Activated CD4-positive, alpha-beta T cell treated with anti-CD3 and anti-CD28 coated beads, Interleukin-2, amount 50 U/mL, for 48 hours (primary cell): ENCODE measurements at places on chromosomes 4 and X.

GRCh38 chr4:118898684-118899138, 10.1 kb downstream of the SYNPO2 start:
- no peak for DNase-seq

- DNase-seq: no peak
Measured at GRCh38 chrX:136822337-136823095, 41.8 kb upstream of the ARHGEF6 start.

- no peak for DNase-seq
Measured at GRCh38 chr4:14985161-14985560, 17.1 kb upstream of the CPEB2 start.

GRCh38 chrX:42237956-42238355, 314.6 kb upstream of the CASK start:
- DNase-seq: no peak

DNA sequence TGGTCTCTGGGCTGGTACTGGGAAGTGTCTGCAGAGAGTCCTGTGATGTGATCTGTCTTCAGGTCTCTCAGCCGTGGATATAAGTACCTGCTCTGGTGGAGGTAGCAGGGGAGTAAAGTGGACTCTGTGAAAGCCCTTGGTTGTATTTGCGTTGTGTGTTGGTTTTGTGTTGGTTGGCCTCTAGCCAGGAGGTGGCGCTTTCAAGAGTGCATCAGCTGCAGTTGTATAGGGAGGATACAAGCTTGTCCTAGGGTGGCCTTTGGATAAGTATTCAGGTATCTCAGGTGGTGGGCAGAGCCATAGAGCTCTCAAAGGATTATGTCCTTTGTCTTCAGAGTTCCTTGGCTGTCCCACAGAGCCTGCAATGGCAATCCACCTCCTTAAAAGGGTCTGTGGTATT, 111.6 kb downstream of the MAGEB17 start:
- no peak for DNase-seq

- no peak for DNase-seq
Measured at GRCh38 chrX:71098951-71099506, 3.4 kb downstream of the FOXO4 start.

DNA sequence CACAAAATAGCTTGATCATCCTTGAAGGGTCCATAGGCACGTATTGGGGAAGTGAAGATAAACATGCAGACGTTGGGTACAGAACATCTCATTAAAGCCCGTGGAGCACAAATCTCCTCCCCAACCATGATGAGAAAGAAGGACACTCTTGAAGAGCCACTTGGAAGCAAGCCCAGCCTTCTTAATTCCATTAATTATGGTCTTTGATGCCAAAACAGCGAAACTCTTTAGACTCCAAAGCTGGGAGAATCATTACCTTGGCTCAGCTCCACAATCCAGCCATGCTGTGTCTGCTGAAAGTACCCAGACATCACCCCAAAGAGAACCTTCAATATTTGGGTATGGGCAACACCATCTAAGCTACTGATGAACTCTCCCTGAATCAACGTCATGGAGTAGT, 169.0 kb upstream of the MBNL3 start:
- DNase-seq: no peak

DNA sequence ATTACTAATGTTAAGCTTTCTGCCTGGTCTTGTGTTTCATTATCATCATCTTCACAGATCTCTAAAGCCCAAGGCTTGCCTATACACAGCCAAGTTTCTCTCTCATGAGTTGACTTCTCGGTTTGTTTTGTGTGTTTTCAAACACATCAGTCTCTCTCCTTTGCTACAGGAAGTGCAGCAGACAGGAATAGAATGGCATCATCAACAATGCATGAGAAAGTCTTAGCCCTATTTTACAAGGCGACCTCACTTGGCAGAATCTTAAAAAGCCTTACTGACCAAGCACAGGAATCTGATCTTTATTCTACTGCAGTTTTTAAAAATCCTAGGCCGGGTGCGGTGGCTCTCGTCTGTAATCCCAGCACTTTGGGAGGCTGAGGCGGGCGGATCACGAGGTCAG, 36.8 kb downstream of the CC2D2A start:
- no peak for DNase-seq

- no peak for DNase-seq
Measured at GRCh38 chr4:119313237-119313636, 8.7 kb downstream of the FABP2 start.

DNA sequence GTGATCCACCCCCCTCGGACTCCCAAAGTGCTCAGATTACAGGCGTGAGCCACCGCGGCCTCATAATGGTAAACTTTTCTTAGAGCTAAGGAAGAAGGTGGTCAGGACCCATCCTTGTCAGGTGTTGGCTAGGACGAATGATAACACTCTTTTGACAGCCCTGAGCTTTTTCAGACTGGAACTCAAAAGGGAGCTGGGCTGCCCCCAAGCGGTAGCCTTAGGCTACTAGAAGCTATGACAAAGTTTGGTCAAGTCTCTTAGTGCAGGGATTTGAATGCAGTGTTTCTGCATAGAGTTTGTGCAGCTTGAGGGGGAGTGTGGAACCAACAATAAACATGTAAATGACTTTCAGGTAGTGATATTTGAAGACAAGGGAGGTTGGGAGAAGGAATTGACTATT, 11.8 kb upstream of the HSD17B10 start:
- DNase-seq: peak; percentile 50

DNA sequence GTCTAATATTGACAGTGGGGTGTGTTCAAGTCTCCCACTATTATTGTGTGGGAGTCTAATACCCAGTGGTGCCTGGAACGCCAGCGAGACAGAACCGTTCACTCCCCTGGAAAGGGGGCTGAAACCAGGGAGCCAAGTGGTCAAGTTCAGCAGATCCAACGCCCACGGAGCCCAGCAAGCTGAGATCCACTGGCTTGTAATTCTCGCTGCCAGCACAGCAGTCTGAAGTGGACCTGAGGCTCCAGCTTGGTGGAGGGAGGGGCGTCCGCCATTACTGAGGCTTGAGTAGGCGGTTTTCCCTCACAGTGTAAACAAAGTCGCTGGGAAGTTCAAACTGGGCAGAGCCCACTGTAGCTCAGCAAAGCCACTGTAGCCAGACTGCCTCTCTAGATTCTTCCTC, 407.3 kb downstream of the DMD start:
- DNase-seq: no peak

DNA sequence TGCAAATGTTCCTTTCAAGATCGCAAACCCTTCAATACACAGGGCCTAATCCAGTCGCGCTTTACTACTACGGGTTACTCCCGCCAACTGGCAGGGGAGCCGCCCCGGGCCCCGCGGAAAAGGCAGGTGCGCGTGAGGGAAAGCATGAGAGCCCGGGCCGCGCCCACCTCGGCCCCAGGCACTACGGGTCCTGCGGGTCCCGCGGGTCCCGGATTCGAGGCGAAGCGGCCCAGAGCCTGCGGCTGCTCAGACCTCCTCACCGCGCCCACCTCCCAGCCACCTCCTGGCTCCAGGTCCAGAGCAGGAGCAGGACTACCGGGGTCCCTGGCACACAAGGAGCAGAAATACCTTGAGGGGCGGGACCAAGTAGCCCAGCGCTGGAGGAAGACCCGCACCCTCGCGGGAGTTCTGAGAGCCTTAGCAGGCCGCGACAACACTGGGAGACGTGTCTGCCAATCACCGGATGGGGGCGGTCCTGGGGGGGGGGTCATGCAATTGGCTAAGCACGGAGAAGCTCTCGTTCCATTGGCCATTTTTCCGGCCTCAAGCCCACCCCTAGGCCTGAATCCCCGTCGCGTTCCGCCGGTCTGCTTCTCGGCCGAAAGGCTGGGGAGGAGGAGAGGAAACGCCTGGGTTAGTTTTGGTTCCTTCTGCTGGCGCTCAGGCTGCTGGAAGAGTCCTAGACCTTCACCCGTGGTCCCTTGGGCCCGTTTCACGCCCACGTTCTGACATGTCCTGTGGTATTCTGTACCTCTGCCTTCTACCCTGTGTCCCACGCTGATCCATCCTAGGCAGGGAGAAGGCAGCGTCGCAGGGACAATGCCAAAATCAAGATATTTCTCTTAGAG, 29.0 kb downstream of the ERVMER34-1 start:
- DNase-seq: peak; percentile 89

GRCh38 chr4:74005528-74005927, 7.1 kb upstream of the CXCL5 start:
- DNase-seq: no peak

DNA sequence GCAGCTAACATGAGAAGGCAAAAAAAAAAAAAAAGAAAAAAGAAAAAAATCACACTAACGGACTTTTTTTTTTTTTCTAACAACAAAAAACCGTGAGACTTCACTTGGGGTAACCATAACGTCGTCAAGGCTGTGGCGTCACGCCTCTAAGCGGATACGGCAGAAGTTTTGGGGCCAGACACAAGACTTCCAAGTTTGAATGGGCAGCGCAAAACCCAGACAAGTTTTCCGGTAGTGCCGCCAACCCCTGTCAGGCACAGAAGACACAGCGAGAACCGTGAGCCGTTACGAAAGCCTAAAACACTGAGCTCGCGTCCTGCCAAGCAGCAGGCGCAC, 556 bp upstream of the SMARCA5 start:
- DNase-seq: no peak

DNA sequence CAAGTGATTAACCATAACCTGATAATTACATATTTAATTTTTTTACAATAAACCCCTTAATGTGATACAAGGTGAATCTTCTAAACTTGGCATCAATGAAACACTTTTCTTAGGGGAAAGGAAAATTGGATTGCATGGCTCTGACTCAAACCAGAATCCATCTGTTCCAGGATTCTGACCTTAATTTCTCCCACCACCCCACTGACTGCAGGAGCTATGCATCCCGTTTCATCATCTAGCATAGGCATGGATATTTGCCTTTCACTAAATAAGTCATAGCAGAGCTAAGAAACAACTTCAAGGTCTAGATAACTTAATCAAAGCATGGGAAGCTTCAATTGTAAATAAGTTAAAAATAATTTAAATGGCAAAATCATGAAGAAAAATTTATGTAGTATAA, 156.3 kb downstream of the BTC start:
- DNase-seq: no peak

DNA sequence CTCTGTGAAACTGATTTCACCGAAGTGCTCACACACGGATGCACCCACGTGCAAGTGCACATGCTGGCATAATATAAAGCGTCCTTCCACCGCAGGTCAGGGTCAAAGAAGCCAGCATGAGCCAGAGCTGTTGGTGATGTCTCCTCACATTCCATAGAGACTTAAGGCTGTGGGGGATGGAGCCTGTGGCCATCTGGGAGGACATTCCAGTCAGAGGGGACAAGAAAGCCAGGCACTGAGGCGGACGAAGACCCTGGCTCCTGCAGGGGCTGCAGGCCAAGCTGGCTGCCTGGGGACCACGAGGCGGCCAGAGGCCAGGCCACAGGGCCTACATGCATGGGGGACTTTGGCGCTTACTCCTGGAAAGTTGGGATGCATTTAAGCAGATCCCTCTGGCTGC, 7.7 kb downstream of the RNF212 start:
- DNase-seq: no peak

GRCh38 chr4:81481151-81481550, 9.4 kb upstream of the RASGEF1B start:
- DNase-seq: no peak

GRCh38 chr4:5906191-5906590, 13.3 kb upstream of the CRMP1 start:
- DNase-seq: no peak

DNA sequence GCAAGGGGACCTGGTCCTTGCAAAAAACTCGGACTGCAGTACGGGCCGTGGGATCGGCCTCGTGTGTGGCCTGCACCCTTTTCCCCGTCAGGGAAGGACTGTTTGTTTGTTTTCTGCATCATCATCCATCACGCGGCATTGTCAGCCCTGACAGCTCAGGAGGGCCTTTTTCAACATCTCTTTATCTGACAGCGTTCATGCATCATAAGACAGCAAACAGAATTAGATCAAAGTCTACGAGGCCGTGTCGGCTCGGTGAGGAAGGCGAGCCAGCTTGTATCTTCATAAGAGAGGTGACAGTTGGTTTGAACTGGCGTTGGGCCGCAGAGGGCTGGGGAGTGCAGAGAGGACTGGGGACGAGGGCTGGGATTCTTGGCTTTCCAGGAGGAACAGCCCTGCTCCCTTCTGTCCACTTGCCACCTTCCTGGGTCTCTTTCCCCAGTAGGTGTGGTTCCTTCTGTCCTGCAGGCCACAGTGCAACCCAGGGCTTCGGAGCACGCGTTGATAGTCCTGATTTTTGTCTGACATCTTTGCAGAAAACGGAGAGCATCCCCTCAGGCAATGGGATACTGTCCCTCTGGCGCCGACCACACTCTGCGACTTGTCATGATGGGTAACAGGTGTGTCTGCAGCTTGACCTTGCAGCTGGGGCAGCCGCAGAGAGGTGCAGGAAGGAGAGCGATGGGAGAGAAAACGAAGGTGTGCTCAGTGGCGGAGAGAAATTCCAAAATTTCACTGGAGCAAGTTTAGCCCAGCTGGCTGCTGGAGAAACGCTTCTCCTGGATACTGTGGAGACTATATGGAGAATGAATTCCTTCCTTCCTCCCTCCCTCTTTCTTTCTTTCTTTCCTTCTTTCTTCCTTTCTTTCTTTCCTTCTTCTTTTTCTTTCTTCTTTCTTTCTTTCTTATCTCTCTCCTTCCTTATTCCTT, 104.0 kb upstream of the SHOX start:
- DNase-seq: no peak

DNA sequence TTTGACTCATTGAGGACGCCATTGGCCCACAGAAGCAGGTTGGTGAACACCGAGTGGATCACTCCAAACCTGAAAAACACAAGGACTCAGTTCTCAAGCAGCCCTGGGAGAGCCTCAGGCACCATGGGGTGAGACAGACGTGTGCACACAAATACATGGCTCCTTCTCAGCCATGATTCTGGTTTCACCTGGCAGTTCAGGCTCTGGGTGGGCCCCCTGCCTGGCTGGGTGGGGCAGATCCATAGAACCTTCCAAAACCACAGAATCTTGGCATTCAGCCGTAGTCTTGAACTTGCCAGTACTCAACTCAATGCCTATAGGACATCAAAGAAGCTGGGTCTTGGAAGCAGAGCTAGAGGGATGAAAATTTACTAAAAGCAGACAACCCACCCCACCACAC, 24.2 kb downstream of the OTOP1 start:
- DNase-seq: no peak

GRCh38 chr4:78735697-78736096, 40.5 kb upstream of the BMP2K start:
- no peak for DNase-seq

- no peak for DNase-seq
Measured at GRCh38 chr4:125837493-125838201, 522.9 kb downstream of the FAT4 start.

- no peak for DNase-seq
Measured at GRCh38 chr4:127229855-127230608, 402.7 kb upstream of the INTU start.

- DNase-seq: no peak
Measured at GRCh38 chr4:150305995-150306394, 227.8 kb downstream of the DCLK2 start.

DNA sequence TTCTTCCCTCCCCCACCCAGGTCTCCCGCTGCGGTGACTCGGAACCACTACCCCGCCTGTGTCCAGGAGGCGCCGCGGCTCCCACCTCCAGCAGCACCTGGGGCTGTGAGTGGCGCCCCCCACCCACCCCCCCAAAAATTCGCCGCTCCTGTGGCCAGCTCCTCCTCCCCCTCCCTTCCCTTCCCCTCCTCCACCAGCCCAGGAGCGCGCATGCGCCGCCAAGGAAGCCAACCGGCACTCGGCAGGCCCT, 278 bp downstream of the CLOCK start:
- DNase-seq: no peak
